Small intestine (tissue), 16 donors: ENCODE measurements at places on chromosomes 1 and 21. TPM values are rescaled to one million over a fixed set of nuclear protein-coding genes. Genes with fewer than 3 reads are reported as not detected.

GRCh38 chr1:181456551-181456950, 26.8 kb upstream of the CACNA1E start:
- DNase-seq, result no peak

Gene RHBG
- polyA plus RNA-seq, result 2.9 TPM

GRCh38 chr1:25994402-25995150, 3.3 kb downstream of the PAFAH2 start:
- no peak for DNase-seq

Gene OR2L3
- polyA plus RNA-seq, result not detected

GRCh38 chr1:117596023-117596720, 9.7 kb upstream of the TENT5C start:
- DNase-seq, result no peak

Gene RXFP4
- not detected for polyA plus RNA-seq

GRCh38 chr1:172999349-172999748, 51.4 kb downstream of the TNFSF18 start:
- DNase-seq, result no peak

Gene AUNIP
- not detected for polyA plus RNA-seq

Gene CFAP141
- polyA plus RNA-seq, result not detected

Gene RASAL2
- polyA plus RNA-seq, result 1.8 TPM

Gene CASQ1
- polyA plus RNA-seq, result 0.45 TPM

DNA sequence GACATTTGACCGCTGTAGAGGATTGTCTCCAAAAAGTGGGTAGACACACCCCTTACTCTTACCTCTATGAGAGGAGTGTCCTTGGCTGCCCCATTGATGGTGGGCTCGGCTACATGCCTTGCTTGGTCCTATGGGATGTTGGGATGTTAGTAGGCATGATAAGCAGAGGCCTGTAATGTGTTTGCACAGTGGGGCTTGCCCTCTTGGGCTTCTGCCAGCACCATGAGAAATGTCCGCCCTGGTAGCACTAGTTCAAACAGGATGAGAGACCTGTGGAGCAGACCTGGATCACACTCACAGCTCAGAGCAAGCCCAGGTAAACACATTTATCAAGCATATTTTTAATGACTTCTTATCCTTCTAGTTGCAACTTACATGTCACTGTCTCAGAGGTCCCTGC, 54.2 kb downstream of the SH3GLB1 start:
- DNase-seq, result peak; percentile 80

DNA sequence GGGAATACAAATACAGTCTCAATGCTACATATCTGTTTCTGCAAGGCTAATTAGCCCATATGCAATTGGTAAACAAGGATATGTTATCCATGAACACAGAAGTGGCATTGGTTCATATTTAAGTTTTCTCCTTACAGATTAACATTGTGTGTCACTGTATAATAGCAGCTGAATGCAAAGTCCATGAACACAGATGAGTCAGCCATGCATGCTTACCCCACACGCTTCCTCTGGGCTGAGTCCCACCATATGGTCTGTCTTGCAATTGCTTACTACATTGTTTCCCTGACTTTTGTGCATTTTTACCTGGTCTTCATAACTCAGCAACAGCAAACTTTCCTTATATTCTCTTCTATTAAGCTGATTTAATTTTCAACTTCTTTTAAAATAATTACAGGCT, 41.5 kb upstream of the TSNAX start:
- peak; percentile 78 for DNase-seq

- no peak for DNase-seq
Observed at GRCh38 chr1:61481315-61481715, 243.6 kb downstream of the TM2D1 start.

GRCh38 chr1:245180496-245181157, 25.8 kb downstream of the KIF26B start:
- no peak for DNase-seq

DNA sequence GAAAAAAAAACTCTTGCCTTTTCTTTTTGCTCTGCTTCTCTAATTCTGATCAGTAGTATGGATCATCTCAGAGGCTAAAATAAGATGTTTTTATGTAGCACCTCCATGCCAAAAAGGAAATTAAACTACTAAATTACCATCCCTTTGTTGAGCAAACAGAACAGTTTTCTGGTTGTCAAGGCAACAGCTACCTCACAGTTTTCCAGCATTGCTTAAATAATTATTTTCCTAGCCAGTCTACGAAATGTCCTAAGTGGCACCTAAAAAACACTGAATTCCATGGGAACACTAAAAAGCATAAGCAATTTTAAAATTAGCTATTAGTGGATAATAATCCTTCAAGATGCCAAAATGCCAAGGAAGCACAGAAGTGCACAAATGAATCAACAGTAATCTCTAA, 61.7 kb downstream of the ARID4B start:
- DNase-seq, result no peak

Gene C1orf115
- 456 TPM for polyA plus RNA-seq

- DNase-seq, result no peak
Observed at GRCh38 chr1:205291596-205291995, 29.9 kb downstream of the NUAK2 start.

Gene KRTAP13-2
- polyA plus RNA-seq, result not detected
